Activated CD4-positive, alpha-beta memory T cell treated with anti-CD3 and anti-CD28 coated beads, Interleukin-2, amount 10 ng/mL, durations not matched to agents 7 days and 5 days (primary cell): ENCODE measurements at places on chromosomes 12 and 14. TPM values are rescaled to one million over a fixed set of nuclear protein-coding genes. Genes with fewer than 3 reads are reported as not detected.

- no peak for DNase-seq
Observed at GRCh38 chr12:26080911-26081310, 43.9 kb downstream of the BHLHE41 start.

GRCh38 chr12:54452628-54453027 is 20.8 kb downstream of the GTSF1 start:
- no peak for DNase-seq

GRCh38 chr14:100290607-100291304 is 15.5 kb downstream of the SLC25A29 start:
- no peak for DNase-seq

DNA sequence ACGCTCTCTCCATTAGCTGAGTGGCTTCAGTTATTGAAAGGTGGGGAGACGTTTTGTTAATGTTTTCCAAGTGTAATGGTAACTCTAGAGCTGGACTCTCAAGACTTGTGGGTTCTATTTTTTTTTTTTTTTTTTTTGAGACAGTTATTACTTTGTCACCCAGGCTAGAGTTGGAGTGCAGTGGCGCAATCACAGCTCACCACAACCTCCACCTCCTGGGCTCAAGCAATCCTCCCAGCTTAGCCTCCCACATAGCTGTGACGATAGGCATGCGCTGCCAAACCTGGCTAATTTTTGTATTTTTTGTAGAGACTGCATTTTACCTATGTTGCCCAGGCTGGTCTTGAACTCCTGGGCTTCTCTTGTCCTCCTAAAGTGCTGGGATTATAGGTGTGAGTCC is 26.2 kb downstream of the ATF1 start:
- no peak for DNase-seq

- peak; percentile 79 for DNase-seq
Observed at GRCh38 chr12:32106517-32107358, at the start of gene BICD1. Gene BICD1, plus strand, starts transcription at chr12:32106847. Its CDS starts 485 bp downstream, at chr12:32107332.

GRCh38 chr14:95098984-95099599 is 58.2 kb downstream of the DICER1 start:
- peak; percentile 46 for DNase-seq

- no peak for DNase-seq
Observed at GRCh38 chr12:131920902-131921840, 7.9 kb upstream of the PUS1 start.

GRCh38 chr12:67377021-67377420 is 107.9 kb downstream of the CAND1 start:
- no peak for DNase-seq

- DNase-seq, result no peak
Observed at GRCh38 chr14:46902837-46903236, 251.3 kb upstream of the RPL10L start.

DNA sequence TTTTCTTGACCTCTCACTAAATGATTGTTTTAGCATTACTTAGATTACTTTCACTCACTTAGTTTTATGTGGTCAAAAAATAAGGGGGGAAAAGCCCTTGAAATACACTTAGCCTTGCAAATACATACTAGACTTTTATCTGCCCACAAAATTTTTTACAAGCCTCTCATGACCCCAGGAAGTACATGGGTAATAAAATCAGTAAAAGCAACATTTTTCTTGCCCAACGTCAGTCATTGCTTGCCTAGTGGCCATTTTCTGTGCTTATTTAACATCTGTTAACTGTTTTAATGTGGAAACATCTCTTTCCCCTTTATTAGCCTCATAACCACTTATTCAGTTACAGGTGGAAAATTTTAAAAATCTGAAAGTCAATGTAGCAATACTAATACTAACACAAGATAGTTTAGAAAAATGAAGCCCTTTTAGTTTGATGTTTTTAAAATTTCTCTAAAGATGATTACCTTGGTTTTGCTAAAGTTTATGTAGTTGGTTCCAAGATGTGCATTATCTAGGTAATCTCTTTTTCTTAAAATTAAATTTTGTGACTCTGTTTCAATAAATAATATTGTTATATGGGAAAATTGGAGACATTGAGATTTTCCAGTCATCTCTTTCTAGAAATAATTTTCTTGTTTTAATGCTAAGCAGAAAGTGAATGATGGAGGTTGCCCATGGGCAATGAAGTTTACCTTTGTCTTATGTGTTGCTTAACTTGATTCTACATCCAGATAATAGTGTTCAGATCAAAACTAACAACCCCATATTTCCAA is 175.5 kb downstream of the TMTC2 start:
- DNase-seq, result no peak

CLEC4D gene
- total RNA-seq, result not detected

AMN gene
- 0.23 TPM for total RNA-seq

HHIPL1 gene
- 0.08 TPM for total RNA-seq

CDC42BPB gene
- total RNA-seq, result 0.81 TPM

MARK3 gene
- 76.0 TPM for total RNA-seq

ZFHX2 gene
- total RNA-seq, result 1.5 TPM
